ENCODE measurements at places on chromosomes 7 and 10.

DNA sequence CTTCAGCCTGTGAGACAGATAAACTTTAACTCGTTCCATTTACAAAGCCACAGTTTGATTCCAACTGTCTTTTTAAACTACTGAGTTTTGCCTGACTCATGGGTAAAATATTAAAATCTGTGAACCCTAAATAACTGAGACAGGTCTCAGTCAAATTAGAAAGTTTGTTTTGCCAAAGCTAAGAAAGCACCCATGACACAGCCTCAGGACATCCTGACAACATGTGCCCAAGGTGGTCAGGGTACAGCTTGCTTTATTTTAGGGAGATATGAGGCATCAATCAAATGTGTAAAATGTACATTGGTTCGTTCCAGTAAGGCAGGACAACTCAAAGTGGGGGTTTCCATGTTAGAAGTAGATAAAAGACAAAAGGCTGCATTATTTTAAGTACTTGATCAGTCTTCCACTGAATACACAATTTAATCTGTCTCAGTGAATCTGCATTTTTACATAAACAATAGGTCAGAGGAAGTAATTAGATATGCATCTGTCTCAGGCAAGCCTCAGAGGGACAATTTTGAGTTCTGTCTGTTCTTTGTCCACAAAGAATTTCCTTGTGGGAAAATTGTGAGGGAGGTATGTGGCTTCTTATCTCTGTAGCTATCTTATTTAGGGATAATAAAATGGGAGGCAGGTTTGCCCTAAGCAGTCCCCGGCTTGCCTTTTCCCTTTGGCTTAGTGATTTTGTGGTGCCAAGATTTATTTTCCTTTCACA is 11.0 kb upstream of the PIP start:
- no peak for DNase-seq

- no peak for DNase-seq
These were observed 234.9 kb upstream of the MBL2 start for GRCh38 chr10:53007527-53007842.

DNA sequence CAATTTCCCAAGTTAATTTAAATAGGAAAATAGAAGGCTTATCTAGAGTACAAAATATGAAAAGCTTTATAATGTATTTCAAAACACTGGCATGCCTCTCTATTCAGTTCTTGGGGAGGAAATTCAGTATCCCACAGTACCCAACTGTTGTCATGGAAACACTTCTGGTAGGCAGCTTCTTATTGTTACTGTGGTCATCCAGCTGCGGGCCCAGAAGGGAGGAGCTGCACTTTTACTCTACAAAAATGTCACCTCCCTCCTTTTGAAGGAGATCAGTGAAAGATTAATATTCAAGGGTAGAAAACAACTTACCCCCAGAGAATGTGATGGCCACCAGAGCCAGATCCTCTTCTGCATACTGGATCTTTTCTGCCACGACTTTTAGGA is 202.8 kb downstream of the RAPGEF5 start:
- DNase-seq, result no peak

DNA sequence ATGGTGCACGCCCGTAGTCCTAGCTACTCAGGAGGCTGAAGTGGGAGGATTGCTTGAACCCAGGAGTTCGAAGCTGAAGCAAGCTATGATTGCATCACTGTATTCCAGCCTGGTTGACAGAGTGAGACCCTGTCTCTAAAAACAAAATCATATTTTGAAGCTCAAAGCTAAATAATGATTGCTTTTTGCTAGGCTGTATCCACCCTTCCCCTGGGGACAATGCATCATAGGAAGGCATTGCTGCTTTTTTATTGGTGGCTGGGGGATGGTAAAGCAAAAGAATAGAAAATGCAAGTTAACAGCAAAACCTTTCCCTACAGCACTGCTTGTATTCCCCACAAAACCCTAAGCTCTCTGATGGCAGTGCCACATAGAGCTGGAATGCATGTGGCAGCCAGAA is 107.5 kb upstream of the WAC start:
- DNase-seq, result no peak

DNA sequence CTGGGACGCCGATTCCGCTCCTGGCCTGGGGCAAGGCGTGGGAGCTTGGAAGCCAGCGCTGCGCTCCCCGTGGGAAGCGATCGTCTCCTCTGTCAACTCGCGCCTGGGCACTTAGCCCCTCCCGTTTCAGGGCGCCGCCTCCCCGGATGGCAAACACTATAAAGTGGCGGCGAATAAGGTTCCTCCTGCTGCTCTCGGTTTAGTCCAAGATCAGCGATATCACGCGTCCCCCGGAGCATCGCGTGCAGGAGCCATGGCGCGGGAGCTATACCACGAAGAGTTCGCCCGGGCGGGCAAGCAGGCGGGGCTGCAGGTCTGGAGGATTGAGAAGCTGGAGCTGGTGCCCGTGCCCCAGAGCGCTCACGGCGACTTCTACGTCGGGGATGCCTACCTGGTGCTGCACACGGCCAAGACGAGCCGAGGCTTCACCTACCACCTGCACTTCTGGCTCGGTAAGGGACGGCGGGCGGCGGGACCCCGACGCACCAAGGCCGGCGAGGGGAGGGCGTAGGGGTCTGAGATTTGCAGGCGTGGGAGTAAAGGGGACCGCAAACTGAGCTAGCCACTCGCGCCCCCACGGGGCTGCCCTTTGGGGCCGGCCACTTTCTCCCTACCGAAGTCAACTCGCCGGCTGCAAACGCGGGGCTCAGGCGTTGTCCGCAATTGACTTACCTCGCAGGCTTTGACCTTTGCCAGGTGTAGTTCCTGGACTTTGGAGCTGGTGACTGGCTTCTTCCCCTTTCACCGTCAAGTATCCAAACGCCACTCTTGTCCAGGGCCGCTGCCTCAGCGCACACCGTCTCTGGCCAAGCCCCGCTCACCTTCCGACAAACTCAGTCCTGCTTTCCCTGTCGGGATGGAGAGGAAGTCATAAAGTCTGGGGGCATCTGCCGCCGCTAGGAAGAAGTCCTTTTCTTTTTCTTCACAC is at the start of gene SCIN:
Gene SCIN (plus strand): TSS at position 187 of the 928 bp plus-strand sequence. CDS start 67 bp downstream, at position 254.
- DNase-seq, result no peak

- peak; percentile 62 for DNase-seq
These were observed 19.1 kb upstream of the KLF6 start for GRCh38 chr10:3803927-3804741.

DNA sequence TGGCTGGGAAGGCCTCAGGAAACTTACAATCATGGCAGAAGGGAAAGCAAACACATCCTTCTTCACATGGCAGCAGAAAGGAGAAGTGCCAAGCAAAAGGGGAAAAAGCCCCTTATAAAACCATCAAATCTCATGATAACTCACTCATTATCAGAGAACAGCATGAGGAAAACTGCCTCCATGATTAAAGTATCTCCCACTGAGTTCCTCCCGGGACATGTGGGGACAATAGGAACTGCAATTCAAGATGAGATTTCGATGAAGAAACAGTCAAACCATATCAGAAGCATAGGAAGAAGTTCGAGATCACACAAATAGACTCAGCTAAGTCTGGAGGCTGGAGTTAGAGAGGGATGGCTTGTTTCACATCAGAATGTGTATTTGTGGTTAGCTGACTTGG is 869.4 kb upstream of the PHF14 start:
- DNase-seq, result no peak

DNA sequence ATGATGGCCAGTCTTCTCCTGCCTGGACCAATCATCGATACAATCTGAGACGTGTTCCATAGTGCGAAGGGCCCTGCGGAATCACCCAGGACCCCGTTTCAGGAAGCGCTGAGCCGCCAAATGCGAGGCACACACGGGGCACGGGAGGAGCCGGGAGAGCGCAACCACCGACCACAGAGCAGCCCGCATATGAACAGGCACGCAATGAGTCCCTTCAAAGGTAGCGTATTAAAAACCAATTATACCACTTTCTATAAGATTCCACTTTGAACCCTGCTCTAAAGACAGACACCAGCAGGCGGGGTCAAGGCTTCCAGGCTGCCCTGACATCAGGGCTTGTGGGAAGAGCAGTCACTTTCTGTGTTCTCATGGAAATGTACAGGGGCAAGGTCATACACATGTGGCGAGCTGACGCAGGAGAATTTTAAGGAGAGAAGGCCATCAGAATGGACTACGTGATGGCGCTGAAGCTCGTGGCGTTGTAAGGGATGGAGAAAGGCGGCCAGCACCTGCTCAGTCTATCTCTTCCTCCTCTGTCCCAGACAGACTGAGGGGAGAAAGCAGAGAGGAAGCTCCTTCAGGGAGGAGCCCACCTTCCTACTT is 46.2 kb downstream of the AMZ1 start:
- DNase-seq, result no peak

GRCh38 chr10:10490581-10490980 is 527.1 kb upstream of the CELF2 start:
- DNase-seq, result no peak

DNA sequence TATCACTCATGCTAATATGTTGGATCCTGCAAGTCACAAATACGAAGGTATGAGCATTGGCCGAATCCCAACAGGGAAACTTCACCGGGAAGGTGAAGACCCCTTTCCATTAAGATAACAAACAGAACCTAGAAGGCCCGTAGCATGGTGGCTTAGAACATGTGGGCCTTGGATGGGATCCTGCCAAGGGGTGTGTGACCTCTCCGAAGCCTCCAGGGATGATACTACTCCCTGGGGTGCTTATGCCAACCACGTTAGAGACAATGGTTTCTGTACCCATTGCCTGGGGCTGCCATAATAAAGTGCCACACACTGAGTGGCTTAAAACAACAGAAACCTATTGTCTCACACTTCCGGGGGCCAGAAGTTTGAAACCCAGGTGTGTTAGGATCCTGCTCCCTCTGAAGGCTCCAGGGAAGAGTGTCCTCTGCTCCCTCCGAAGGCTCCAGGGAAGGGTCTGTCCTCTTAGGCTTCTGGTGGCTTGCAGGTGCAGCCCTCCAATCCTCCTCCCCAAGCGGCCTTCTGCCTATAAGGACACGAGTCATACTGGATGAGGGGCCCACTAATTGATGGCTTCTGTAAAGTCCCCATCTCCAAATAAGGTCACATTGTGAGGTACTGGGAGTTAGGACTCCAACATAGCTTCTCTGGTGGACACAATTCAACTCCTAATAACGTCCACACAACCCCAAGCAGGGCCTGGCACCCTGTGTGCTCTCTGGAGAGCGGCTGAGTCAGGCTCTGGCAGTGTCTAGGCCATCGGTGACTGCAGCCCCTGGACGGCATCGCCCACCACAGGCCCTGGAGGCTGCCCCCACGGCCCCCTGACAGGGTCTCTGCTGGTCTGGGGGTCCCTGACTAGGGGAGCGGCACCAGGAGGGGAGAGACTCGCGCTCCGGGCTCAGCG is 992 bp upstream of the MGMT start:
- no peak for DNase-seq

DNA sequence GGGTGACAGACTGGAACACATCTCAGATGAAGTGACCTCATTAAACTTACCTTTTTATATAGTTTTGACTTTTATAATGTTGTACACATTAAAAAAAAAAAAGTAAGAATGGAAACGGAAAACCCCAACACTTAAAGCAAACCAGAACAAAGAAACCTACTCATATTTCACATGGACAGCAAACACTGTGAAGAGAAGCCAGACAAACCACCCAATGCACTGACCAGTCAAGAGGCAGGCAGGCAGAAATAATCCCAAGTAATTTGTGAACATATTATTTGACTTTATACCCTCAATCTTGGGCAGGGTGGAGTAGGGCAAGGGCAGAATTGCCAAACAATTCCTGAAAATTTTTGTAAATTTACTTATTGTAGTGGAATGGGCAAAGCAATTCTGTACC is 39.8 kb downstream of the WAPL start:
- DNase-seq, result no peak

DNA sequence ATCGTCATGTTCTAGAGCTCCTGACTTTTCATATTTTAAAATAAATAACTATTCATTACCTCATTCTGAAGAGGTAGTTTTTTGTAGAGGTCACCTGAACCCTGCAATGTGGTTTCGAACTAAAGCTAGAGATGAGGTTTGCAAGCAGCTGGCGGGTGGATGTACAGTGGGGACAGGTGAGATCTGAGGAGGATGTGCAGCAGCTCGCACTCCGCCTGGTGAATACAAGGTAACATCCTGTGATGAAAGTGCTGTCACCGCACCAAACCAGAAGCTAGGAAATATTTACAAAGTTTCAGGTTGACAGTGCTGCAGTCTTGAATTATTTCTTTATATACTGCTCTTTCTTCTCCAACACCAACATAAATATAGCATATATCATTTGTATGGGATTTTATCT is 26.5 kb downstream of the NDUFB2 start:
- DNase-seq, result no peak

GRCh38 chr7:142519079-142520078 is 229.9 kb upstream of the PRSS1 start:
- no peak for DNase-seq

- no peak for DNase-seq
These were observed 5.1 kb upstream of the ITGB1 start for GRCh38 chr10:32963096-32963495.

DNA sequence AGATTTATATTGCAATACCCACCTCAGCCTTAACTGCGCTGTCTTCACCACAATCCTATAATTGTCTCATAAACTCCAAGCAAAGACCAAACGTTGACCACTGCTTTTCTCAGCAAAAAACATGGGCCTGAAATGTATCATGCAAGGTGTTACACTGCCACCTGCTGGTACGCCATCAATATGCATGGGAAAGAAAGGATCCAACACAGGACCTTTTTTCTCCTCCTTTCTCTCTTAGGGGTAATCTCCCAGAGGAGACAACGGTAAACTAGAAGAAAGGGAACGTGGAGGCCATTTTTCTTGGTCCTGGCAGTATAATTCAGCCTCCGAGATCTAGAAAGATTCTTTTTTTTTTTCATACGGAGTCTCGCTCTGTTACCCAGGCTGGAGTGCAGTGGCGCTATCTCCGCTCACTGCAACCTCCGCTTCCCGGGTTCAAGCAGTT is 79.1 kb upstream of the MPP7 start:
- DNase-seq, result peak; percentile 61

GRCh38 chr10:125149036-125149679 is 11.2 kb downstream of the CTBP2 start:
- DNase-seq, result no peak

- DNase-seq, result no peak
These were observed 244.6 kb downstream of the POLR1F start for GRCh38 chr7:19464241-19464640.

DNA sequence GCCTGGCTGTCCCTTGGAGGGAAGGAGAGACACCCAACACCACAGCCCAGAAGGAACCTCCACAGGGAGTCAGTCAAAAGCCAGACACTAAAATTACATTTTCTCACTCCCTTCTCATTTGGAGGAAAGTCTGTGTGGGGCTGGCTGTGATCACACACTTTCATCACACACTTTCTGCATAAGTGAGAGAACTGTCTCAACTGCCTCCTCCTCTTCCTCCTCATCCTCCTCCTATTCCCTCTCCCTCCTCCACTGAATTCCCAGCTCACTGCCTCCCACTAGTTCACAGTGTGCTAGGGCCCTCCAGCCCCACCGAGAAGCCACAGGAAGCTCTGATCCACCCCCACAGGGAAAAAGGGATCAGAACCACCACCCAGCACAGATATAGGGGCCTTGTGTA is 91.6 kb downstream of the KCNMA1 start:
- no peak for DNase-seq

Data from stimulated activated CD8-positive, alpha-beta memory T cell treated with anti-CD3 and anti-CD28 coated beads, Interleukin-7, amount 100 ng/mL, for 4 hours (primary cell).